H7 (cell line): ENCODE measurements at places on chromosomes 3 and 15.

GRCh38 chr3:66615643-66616301 lies 115.0 kb upstream of the LRIG1 start:
- DNase-seq, result peak; percentile 24

- no peak for DNase-seq
Measured at GRCh38 chr3:152263711-152264110, 5.0 kb upstream of the MBNL1 start.

GRCh38 chr15:60745469-60746061 lies 266.6 kb upstream of the ICE2 start:
- DNase-seq, result no peak

DNA sequence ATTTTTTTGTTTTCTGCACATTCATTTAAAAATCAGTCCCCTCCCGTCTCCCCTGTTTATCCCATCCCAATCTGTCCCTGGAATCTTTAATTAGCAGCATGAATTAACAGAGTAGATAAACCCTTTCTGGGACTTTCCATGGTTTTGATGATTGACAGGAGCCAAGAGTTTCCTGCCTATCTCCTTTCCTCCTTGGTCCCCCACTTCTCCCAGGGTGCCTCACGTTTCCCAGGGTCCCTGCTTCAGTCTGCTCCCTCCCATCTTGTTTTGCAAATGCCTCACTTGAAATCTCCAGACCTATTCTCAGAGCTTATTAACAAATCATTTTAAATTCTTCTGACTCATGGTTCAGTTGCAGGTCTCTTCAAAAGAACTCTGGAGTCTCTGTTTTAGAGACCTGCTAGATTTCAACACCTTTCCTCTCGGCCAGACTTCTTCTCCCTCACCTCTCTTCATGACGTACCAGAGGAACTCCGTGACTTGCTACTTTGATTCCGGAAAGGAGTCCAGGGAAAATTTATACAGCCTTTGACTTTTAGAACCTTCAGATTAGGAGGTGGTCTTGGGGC lies 238.5 kb downstream of the ITPR1 start:
- no peak for DNase-seq

DNA sequence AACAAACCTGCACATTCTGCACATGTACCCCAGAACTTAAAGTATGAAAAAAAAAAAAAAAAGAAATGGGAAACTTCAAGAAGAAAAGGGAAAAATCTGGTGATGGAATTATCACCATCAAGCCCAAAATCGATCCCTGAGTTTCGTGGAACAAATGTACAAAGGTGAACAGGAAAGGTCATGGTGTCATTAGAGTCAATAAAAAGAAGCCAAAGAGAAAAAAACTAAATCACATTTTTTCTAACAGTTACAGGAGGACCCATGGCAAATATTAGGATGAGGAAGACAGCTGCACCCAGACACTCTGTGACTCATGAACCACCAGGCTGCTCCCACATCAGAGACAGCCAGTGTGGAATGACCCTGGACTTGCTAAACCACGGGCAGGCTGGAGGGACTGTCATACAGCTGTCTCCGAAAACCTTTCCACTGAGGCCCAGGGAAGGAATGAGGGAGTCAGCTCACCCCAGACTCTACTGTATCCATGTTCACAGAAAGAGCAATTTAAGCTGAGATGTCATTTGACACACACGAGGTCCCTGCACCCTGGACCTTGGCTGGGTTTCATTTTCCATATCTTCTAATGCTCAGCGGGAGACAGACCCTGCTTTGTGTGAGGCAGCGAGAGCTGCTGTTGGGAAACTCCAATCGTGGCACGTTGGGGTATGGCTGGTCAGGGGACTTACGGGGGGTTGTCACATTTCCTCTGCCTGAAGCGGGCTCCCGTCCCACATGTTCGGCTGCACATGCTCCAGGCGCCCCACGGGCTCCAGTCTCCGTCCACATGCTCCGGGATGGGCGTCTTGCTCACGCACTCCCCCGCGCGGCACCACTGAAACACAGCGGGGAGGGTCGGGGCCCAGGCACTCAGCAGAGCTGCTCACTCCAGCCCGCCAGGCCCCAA lies 210.2 kb downstream of the ADAMTS17 start:
- peak; percentile 78 for DNase-seq

- no peak for DNase-seq
Measured at GRCh38 chr3:178223876-178224275, 312.4 kb upstream of the KCNMB2 start.

- DNase-seq, result no peak
Measured at GRCh38 chr3:117011687-117012250, 302.2 kb downstream of the TUSC7 start.

DNA sequence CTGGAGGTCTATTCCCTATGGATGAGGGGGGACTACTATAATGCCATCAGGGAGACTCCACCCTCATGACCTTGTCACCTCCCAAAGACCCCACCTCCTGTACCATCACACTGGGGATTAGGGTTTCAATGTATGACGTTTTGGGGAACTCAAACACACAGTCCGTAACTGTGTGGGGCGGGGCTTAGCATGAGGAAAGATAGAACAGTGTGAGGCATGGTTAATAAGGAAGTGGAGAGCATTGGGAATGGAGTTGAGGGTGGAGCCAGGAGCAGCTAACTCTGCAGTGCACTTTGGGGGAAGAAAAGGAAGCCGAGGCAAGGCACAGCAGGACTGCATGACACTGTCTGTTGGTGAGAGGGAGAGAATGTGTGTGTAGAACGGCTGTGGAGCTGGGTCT lies 90.9 kb upstream of the AGBL1 start:
- no peak for DNase-seq

DNA sequence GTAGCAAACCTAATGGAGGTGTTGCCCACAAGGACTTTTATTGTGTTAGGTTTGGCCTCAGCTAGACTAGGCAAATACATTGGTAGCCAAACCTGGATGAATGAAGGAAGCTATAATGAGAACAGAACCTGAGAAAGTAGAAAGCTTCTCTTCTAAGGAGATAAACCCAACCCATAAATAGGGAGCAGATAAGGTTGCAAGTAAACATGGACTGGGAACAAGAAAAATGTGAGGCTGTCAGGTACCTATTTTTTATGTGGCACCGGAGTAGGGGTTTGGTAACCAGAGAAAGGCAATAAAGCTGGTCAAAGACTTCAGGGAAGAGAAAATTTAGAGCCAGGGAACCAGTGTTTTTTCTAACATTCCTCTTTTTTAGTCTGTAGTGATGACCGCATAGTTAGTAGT lies 25.0 kb downstream of the ZNF654 start:
- no peak for DNase-seq

DNA sequence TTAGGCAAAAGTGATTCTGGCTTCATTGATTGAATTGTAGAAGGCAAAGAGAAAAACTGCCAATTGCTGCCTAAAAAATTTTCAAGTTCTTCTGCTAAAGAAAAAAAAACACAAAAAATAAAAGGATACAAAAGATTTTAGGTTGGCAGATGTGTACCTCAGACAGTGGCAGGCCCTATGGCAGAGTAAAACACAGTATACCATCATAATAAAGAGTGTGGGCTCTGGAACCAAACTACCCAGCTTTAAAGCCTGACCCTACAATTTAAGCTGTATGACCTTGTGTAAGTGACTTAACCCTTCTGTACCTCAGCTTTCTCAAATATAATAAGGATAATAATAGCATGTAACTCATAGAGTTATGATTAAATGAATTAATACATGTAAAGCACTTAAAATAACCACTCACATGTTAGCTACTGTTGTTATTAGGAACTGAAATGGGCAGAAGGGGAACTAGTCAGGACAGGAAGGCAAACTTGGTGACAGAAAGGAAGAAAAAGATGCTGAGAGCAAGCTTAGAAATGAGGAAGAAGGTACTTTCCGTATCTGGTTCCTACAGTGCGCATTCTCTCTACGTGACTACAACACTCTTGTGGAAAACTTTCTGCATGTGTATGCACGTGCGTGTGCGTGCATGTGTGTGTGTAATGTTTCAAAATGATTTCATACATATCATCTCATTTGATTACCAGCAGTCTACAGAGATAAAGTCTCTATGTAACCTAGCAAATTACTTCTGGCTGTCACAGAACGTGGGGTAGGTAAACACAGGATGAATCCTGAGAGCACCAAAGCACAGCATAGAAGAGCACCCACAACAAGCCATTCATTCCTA lies 13.6 kb upstream of the GATM start:
- DNase-seq, result no peak

- DNase-seq, result no peak
Measured at GRCh38 chr3:72816862-72817355, 31.3 kb downstream of the SHQ1 start.

DNA sequence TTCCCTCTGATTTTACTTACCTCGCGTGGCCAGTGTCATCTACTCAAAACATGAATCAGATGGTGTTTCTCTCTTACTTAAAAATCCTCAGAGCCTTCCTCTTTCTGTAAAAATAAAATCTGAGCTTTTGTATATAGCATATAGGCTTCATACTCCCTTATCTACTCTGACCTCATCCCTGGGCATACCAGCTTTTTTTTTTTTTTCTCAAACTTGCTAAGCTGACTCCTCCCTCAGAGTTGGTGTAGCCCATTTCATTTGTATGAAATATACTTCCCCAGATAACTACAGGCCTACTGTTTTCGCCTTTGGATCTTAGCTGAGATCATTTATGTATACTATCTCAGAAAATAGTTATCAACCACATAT lies 648.9 kb upstream of the ALCAM start:
- DNase-seq, result no peak

DNA sequence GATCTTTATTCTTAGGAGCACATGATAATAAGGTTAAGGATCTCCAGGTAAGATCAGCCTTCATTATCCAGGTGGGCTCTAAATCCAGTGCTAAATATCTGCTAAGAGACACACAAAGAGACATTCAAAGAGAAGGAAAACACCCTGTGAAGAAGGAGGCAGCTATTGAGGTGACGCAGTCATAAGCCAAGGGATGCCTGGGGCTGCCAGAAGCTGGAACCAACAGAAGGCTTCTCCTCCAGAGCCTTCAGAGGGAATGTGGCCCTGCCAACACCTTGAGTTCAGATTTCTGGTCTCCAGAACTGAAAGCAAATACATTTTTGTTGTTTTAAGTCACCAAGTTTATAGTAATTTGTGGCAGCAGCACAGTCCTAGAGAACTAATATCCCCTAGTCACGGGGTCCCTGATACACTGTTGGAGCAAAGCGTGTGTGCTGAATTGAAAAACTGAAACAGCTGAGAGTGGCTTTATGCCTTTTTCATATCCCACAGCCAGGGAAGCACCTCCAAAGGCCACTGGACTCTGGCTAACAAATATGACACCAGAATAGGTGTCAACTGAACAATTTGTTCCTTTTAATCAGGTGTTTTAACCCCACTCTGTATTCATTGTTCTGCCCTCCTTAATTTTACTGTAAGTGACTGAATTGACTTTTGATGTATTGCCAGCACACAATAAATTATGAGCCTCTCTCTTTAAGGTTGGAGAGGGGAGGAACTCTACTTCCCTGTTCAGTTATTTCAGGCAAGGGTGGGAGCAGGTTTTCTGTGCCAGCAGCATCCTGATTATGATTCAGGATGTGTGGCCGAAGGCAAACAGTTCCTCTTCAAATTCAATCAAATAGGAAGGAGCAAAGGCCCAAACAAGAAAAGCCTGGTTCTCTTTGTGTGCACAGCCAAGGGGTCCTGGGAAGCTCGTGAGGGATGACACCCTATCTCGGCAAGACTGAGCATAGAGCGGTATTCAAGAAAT lies 151.8 kb upstream of the HES1 start:
- no peak for DNase-seq

- no peak for DNase-seq
Measured at GRCh38 chr3:35773417-35773816, 134.1 kb downstream of the ARPP21 start.

DNA sequence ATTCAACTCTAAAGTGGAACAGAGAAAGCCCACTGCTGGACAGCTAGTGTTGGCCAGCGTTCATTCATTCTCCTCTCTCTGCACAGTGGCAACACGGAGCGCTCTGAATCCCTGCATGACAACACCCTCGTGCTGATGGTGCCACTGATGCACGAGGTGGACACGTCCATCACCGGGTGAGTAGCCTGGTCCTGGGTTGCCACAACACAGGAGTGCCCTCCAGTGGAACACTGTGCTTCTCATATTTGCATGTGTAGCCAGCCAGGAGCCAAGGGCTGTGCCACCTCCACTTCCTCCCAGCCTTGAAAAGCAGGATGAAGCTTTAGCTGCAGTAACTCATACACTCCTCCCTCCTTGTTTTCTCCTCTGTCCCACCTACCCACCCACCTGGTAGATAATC lies 120.0 kb upstream of the CTDSPL start:
- no peak for DNase-seq

DNA sequence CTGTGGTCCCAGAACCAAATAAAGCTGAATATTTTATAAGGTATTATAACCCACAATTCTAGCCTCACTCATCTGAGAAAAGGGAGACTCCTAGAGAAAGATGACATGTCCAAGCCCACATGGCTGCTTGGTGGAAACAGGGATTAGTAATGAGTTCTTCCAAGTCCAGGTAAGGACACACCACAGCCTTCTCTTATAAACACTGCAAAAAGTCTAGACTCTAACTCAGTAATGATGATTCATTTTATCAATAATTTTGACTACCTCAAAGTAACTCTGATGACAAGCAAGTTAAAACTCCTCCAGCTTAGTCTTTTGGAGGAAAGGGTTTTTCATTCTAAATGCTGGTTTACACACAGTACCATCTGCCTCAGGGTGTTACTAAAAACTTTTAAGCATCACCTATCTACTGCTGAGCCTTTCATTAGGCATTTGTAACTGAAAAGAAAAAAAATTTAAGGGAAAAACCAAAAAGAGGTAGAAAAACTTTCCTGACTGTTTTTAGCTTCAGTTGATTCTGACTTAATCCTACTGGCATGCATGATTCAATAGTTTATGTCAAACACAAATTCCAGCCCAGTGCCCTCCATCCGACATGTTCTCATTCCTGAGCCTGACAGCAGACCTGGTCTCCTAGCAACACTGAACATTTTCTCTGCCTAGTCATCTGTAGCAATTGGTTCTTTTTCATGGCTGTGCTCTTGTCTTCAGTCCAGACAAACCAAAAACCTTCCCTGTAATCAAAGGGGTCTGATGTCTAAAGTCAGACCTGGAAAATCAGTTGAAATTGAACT lies 43.9 kb downstream of the P3H2 start:
- DNase-seq, result no peak

DNA sequence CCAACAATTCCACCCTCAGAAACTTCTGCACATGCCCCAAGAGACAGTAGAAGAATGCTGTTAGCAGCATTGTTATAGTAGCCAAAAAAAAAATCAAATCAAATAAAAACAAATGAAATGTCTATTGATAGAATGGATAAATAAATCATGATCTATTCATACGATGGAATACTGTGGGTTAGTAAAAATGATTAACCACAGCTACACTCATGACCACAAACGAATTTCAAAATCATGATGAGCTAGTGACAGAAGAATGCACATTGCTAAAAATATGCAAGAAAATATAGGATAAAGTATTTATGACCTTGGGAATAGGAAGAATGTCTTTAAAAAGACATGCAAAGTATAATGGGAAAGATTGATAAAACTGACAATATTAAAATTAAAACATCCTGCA lies 57.5 kb upstream of the ACAN start:
- DNase-seq, result no peak

DNA sequence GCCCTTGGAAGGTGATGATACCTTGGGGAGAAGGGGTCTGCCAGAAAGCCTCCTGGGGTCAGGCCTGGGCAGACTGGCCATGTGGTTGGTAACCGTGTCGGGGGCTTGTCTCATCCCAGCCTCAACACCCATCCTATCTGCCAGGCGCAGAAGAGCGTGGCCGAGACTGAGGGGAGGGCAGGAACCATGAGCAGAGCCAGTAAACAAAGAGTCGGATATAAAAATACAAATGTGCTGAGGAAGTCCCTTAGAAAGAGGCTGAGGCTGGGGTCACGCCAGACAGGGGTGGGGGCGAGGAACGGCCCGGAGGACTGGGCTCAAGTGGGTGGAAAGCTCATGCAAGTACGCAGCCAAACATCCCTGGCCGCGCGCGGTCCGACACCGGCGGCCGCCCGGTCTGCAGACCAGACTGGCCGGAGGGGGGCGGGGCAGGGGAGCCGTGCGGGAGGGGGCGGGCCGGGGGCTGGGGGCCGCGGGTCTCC lies 1.9 kb downstream of the CAMK2N2 start:
- DNase-seq, result no peak
